ENCODE measurements at places on chromosomes 6 and 20.
A peak's percentile ranks its signal among the peaks of the same experiment; 100 is the strongest.

GRCh38 chr20:36237477-36237876, 1.2 kb downstream of the AAR2 start:
- no peak for DNase-seq

DNA sequence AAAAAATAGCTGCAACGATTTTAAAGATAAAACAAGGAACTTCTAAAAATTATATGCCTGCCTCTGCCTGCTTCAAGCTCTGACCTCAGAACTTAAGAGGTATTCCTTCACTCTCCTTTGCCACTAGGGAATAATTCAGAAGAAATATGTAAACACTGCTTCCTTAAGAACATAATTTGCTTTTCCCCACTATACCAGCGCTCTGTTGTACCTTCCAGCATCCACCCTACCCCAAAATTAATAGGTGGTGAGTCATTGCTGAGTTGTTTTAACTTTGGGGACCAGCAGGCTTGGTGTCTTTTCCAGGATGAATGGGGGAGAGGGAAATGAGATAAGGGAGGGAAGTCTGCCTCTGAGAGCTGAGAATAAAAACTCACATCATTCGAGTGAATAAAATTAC, 107.7 kb upstream of the ATXN1 start:
- peak; percentile 61 for DNase-seq

DNA sequence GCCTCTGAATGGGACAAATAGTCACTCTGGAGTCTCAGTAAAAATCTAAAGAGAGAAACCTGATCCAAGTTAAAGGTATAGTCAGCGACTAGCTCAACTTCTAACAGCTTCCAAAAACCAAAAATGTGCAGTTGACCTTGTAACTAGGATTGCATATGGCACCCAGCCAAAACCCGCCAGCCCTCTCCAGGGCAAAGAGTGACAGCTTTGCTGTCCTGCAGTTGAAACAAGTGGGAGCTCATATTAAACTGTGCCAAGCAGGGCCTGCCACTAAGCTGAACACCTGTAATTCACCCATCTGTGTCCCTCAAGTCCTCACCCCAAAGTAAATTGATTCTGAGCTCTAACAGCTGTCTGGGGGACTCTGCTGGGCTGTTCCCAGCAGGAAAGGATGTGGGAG, 695.3 kb downstream of the MAFB start:
- DNase-seq, result no peak

DNA sequence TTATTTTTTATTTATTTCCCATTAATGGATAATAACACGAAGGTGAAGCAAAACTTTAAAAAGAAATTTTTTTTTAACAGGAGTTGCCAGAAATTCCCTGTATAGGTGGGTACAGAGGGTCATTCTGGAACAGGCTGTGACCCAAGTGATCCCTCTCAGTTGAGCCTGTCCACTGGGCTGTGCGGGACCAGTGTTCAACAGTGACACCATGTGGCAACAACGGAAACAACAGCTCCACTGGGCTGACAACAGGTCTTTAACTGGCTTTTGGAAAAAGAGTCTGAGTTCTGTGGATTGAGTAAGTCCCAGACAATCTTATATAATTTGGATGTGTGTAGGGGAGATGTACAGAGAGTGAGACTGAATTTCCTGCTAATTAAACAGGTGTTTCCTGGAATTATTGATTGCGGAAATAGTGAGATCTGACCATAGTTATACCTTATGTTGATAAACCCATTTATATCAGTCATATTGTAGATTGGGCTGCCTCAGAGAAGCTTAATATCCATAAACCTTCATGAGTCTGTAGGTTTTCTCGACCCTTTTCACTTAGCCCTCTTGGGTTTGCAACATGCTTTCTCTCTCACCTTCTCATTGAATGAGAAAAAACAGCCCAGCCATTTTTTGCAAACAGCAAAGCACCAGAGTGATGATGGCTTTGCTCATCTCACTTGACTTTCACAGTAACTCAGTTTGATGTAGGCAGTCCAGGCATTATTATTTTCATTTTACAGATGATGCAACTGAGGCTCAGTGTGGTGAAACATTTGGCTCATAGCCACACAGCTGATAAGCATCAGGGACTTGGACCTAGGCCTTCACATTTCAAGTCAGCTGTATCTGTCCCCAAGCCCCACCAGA, 17.5 kb downstream of the KIAA1755 start:
- DNase-seq, result no peak

DNA sequence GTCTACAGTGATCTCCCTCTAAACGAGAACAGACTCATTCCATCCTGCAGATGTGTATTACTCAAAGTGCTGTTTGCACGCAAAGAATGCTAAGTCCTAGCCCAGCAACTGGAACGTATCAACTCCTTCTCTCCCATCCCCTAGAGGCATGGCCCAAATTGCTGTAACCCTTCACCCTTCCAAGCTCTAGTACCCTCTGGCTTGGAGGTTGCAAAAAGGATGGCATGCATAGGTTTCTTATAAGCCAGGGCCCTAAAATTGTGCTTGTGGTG, 71.5 kb upstream of the TGM3 start:
- DNase-seq, result no peak

GRCh38 chr6:15086348-15087158, 159.3 kb upstream of the JARID2 start:
- DNase-seq, result no peak

DNA sequence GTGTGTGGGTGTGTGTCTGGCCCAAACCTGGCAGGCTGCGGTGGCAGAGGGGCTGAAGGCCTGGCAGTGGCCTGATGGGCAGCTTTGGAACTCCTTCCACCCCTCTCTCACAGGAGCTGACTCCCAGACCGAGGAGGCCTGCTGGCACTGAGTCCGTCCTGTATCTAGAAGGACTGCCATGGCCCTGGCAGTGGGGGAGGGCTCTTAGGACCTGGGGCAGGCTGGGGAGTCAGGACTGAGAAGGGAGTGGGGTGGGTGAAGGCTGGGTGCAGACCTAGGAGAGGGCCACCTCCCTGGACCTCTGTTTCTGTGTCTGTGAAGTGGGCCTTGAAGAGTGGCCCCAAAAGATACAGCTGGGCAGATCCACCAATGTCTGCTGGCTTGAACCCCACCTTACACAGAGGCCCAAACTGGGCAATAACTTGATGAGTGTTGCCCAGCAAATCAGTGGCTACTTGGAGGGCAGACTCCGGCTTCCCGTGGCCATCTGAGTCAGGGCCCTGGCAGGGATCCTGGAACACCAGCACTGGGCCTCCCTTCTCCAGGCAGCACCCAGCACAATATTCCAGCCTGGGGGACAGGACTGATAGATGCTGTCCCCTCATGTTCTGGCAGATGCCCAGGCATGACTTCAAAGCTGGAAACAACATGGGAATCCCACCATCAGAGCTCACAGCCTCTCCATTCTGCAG, 46.7 kb upstream of the BLCAP start:
- no peak for DNase-seq

- no peak for DNase-seq
Measured at GRCh38 chr20:1010659-1011058, 8.5 kb upstream of the RSPO4 start.

GRCh38 chr20:45036044-45036755, 64.7 kb downstream of the KCNS1 start:
- peak; percentile 70 for DNase-seq

GRCh38 chr20:16395366-16395765, 177.9 kb downstream of the KIF16B start:
- no peak for DNase-seq

GRCh38 chr20:3782597-3782996, 1.3 kb upstream of the SPEF1 start:
- no peak for DNase-seq

GRCh38 chr20:47191074-47191673, 165.3 kb downstream of the ZMYND8 start:
- DNase-seq, result peak; percentile 30

DNA sequence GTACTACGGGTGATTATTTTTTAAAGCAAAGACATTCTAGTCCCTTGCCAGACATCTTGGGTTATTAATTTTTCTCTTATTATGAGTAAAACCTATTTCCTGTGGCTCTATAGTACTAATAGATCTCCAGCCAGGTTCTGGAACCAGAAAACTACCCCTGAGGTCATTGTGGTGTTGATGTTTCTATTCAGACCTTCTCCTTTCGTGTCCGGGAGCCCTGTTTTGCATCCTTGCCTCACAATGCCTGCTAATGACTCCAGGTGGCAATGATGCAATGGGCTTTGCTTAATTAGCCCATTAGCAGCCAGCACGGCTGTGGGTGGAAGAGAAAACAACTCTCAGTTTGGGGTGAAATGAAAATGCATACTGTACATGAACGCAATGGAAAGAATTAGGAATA, 62.9 kb upstream of the ARG1 start:
- no peak for DNase-seq

DNA sequence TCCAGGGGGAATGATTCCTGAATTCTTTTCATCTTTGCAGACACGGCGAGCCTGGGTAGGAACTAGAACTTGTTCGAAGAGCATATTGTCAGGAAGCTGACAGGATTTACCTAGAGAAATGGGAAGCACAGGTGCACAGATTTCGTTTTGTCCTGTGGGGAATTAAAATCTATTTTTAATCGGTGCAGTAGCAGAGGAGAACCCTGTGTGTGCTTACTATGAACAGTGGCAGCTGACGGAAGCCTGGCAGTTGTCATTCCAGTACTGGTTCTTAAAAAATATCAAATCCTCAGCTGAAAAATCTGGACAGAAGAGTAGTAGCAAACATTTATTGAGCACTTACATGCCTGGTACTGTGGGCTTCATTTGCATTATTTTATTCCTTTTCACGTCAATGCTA, 609.0 kb downstream of the QKI start:
- DNase-seq, result no peak

DNA sequence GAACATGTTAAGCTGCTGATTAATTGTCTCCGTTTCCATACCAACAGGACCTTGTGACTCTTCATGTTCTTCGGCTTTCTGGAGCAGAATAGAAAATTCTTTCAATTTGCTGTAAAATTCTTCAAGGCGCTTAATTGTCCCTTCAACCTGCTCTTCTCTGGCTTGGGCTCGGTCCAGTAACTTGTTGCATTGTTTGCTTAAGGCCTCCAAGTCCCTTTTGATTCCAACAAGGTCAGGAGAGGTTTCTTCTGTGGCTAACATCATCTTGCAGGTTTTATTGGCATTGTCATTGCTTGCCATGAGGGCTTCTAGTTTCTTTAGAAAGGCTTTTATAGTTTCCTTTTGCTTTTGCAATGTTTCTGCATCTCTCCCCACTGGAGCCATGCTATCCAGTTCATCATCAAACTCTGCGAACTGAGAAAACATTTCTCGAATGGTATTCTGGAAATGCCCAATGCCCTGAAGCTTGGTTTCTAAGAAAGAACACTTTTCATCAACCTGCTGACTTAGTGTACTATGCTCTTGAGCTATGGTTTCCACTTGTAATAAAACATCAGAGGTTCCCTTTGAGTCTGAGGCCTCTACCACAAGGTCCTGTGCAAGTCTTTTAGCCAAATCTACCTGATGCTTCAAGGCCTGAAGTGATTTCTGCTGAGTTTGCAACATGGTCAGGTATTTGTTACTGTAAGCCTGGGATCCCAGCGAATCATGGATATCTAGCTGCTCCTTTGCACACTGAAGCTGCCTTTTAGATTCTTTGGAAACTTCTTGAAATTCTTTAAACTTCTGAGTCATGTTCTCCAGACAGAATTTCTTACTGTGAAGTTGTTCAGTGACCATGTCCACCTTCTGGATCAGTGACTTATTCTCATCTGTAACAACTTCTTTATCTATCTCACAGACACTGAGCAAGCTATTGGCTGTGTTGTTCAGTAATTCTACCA, 90.2 kb downstream of the DST start:
- DNase-seq, result peak; percentile 62

GRCh38 chr20:609371-609964, 641 bp downstream of the TCF15 start:
- DNase-seq, result no peak

- DNase-seq, result no peak
Measured at GRCh38 chr6:119040229-119040628, 38.2 kb downstream of the FAM184A start.

Data from fibroblast of skin of right biceps (primary cell).